ENCODE measurements at places on chromosomes 12 and 14.

- DNase-seq, result no peak
Observed at GRCh38 chr12:53320352-53321195, 836 bp downstream of the AAAS start.

DNA sequence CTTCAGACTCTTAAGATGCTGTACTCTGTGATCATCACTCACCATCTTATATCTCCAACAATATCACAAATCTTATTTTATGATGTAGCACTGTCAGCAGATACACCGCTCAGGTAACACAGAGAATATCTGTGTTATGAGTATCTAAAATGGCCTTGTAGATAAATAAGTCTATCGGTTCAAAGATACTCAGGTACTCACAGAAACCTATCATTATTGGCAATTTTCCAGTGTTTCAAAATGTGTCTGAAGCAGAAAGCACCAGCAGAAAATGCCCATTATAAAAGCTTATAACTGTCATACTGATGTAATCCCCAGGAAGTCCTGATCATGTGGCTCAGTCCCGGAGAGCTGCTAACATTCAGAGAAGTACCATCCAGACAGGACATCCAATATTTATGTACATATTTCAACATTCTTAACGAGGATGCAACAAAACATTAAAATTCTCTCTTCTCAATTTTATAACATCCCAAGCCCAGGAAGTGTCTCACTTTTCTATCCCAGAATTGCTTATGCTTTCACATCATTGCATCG is 190.7 kb upstream of the LMNTD1 start:
- no peak for DNase-seq

DNA sequence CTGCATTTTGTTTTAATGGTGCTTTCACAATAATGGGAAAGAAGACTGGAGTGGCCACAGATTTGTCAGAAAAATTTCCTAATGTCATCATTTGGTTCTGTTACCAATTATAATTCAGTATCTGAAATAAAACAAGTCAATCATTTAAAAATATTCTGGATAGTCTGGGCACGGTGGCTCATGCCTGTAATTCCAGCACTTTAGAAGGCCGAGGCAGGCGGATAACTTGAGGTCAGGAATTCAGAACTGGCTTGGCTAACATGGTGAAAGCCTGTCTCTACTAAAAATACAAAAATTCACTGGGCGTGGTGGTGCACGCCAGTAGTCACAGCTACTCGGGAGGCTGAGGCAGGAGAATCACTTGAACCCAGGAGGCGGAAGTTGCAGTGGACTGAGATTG is 4.0 kb upstream of the LIMA1 start:
- DNase-seq, result no peak

- no peak for DNase-seq
Observed at GRCh38 chr14:104994978-104995377, 9.4 kb downstream of the CLBA1 start.

- DNase-seq, result no peak
Observed at GRCh38 chr14:48614003-48614402, 938.6 kb upstream of the MDGA2 start.

DNA sequence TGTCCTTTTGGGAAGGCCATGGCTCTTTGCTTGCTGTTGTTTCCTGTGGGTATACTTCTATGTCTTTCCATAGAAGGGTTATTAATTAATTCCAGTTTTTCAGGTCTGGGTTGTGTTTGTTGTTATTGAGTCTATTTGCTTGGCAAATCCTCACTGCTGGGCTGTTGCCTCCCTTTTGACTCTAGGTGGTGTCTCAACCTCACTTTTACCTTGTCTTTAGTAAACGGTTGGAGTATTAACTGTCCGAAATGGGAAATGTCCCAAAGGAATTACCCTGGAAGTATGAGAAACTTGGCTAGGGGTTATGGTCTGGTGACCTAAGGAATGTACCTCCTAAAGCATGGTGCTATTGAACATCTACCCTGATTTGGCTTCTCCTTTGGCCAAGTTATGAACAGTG is 16.7 kb downstream of the PRH1 start:
- no peak for DNase-seq

DNA sequence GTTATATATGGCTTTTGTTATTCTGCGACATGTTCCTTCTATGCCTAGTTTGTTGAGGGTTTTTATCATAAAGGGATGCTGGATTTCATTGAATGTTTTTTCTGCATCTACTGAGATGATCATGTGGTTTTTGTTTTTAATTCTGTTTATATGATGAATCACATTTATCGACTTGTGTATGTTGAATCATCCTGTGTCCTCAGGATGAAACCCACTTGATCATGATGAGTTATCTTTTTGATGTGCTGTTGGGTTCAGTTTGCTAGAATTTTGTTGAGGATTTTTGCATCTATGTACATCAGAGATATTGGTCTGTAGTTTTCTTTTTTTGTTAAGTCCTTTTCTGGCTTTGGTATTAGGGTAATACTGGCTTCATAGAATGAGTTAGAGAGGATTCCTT is 291.2 kb downstream of the AKAP6 start:
- DNase-seq, result no peak

- no peak for DNase-seq
Observed at GRCh38 chr12:23096321-23096720, 471.4 kb downstream of the ETNK1 start.
